ENCODE measurements at places on chromosomes 6 and 20. TPM values are rescaled to one million over a fixed set of nuclear protein-coding genes. Genes with fewer than 3 reads are reported as not detected.

TUBB gene
- total RNA-seq: 426 TPM

SLC4A11 gene
- not detected for total RNA-seq

MAP3K7 gene
- 19.7 TPM for total RNA-seq

GSTA2 gene
- not detected for total RNA-seq

FAM162B gene
- 21.3 TPM for total RNA-seq

DNA sequence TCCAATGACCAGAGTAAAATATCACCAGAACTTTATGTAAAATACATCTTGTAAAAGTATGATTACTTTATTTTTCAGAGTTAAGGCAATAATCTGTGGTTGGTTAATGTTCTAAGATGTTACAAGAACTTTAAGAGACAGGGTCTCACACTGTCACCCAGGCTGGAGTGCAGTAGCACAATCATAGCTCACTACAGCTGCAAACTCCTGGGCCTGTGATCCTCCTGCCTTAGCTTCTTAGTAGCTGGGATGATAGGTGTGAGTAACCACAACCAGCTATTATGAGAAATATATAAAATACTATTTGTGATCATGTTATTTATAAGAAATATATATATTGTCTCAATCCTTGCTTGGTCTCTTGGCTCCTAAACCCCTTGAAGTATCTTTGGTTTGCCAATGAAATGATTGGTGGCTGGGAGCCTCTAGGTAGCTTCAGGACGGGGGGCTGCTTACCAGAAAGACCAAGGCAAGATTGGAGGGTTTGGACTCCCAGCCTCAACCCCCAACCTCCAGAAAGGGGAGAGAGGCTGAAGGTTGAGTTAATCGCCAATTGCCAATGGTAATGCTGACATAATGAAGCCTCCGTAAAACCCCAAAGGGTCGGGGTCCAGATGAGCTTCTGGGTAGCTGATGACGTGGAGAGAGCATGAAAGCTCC lies 15.4 kb downstream of the SOD2 start:
- no peaks in the 10 kb centered on the region for H3K27me3 ChIP-seq
- H3K4me3 ChIP-seq: no peak overlapping the region
- DNase-seq: no peak
- no peak overlapping the region for H3K27ac ChIP-seq
- H3K4me1 ChIP-seq: no peaks in the 10 kb centered on the region

DNA sequence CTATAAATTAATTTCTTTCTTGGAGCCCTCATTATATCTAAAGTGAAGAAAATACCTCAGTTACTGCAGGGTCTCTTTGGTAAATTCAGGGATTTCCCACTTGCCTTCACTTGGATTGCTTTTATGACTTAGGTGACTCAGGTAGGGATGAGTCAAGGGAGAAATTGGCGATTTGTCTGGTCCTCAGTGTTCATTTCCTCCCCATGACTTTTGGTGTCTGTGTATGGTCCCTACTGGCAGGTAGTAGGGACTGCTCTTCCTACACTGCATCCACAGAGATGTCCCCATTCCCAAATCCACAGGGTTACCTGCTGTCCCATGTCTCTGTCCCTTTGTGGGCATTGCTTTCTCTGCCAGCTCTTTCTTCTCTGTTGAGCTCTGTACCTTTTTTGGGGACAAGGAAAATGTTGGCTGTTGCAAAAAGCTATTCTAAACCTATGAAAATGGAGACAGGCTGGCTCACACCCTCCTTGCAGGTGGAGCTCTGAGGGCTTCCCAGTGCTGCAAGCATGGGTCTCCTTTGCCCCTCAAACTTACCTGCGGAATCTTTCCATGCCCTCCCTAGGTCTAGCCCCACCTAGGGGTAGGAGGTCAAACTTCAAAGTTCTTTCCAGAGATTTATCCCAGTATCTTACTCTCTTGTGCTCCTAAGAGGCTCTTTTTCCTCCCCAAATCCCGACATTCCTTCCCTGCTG lies 211.9 kb downstream of the ZNF217 start:
- no peaks in the 10 kb centered on the region for H3K36me3 ChIP-seq
- H3K4me1 ChIP-seq: no peaks in the 10 kb centered on the region
- no peak for DNase-seq
- H3K27ac ChIP-seq: no peak overlapping the region
- H3K27me3 ChIP-seq: no peaks in the 10 kb centered on the region
- H3K4me3 ChIP-seq: no peak overlapping the region

DNA sequence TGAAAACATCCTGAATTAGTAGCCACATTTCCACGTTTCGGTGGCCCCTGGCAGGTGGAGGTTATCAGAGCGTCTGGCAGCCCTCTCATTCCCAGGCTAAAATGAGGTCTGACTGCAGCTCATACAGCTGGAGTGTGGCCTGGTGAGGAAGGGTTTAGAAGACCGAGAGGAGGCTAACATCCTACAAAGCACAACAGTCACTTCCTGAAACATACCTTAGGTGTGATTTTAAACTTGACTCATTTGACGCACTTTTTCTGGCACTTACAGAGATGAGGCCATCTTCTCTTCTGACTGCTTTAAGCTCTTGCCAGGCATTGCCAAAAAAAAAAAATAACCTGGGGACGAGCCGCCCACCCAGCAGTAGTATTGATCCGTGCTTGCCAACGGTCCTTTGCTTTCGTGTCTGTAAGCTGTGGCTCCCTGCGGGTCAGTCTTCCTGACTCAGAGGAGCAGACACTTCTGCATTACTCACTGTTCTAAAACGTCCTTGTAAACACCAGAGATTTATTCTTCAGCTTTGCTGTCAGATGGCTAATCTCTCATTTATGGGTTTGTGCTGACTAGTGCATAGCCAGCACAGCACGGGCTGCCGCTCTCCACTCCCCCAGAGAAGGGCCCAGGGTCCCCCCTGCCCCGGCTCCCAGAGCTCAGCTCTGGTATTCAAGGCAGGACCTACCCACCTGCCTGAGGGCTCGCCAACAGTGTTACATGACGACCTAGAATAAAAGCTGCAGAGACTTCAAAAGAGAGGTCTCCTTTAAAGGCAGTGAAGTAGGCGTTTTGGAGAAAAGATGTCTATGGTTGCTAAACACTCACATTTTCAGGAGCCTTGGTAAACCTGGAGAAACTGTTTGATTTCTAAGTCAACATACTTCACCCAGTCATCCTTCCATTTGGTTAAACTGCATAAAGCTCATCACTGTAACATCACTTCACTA lies 78.5 kb upstream of the FRMD1 start:
- H3K27ac ChIP-seq: peak overlapping the region; percentile 86
- peak; percentile 82 for DNase-seq
- H3K27me3 ChIP-seq: no peaks in the 10 kb centered on the region
- H3K36me3 ChIP-seq: no peaks in the 10 kb centered on the region

DNA sequence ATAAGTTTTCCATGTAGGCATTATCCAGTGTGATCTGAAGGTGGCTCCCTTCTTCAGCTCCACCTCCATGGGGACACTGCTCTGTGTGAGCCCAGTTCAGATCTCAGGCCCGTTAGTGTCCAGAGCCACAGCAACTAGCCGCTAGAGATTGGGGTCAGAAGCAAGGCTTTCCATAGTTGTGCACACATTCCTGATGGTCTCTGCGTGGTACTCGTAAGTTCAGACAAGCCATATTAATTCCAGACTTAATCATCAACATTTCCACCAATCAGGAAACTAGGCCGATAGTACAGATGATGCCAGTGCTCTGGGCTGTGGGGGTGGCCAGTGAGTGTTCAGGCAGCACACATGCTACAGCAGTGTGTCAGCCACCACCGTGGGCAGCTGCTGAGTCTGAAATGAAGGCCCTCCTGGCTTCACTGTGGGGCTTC lies 17.5 kb upstream of the SYNCRIP start:
- H3K27me3 ChIP-seq: no peaks in the 10 kb centered on the region
- H3K36me3 ChIP-seq: no peaks in the 10 kb centered on the region
- no peak overlapping the region for H3K4me3 ChIP-seq
- DNase-seq: no peak
- H3K27ac ChIP-seq: no peak overlapping the region

DNA sequence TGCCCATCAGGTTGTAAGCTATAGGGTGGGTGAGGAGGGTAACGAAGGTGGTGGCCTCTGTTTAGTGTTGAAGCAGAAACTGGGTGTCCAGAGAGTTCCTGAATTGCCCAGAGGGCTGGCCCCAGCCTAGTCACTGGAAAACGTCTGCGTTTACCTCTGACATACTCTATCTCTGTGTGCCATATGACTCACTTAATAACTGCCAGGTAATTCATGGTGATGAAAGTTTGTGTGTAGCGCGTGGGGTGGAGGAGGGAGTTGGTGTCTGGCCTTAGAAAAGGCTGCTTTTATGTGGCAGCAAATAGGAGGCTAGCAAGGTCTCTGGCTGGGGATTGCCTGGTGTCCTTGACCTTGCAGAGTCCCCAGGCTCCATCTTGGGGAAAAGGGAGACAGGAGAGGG lies 47.3 kb downstream of the SLC35D3 start:
- no peaks in the 10 kb centered on the region for H3K4me1 ChIP-seq
- H3K4me3 ChIP-seq: no peak overlapping the region
- DNase-seq: no peak
- H3K36me3 ChIP-seq: no peaks in the 10 kb centered on the region
- H3K27me3 ChIP-seq: no peaks in the 10 kb centered on the region
- H3K27ac ChIP-seq: no peak overlapping the region

- H3K36me3 ChIP-seq: no peaks in the 10 kb centered on the region
- H3K4me1 ChIP-seq: no peaks in the 10 kb centered on the region
- H3K27ac ChIP-seq: no peak overlapping the region
- H3K4me3 ChIP-seq: no peak overlapping the region
Observed at GRCh38 chr20:19913927-19914614, 103.1 kb upstream of the NAA20 start.

DNA sequence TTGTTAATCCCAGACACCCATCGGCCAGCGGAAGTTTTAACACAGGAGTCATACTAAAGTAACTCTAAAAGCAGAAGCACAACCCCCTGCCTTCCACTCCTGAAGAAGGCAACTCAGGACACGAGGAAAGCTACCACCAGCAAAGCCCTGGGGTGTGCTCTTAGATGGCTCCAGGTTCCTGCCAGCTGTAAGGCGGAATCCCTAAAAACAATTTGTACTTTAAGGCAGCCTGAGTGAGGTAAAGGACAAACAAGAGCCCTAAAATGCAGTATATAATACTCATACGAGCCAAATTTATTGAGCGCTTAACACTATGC lies 8.7 kb downstream of the NDRG3 start:
- H3K4me1 ChIP-seq: no peaks in the 10 kb centered on the region
- H3K4me3 ChIP-seq: no peak overlapping the region
- H3K36me3 ChIP-seq: no peaks in the 10 kb centered on the region
- DNase-seq: no peak
- H3K27ac ChIP-seq: no peak overlapping the region

GRCh38 chr6:80181352-80182081 lies 75.0 kb downstream of the BCKDHB start:
- H3K27ac ChIP-seq: no peak overlapping the region
- H3K27me3 ChIP-seq: no peaks in the 10 kb centered on the region
- no peaks in the 10 kb centered on the region for H3K36me3 ChIP-seq
- no peaks in the 10 kb centered on the region for H3K4me1 ChIP-seq
- no peak for DNase-seq

DNA sequence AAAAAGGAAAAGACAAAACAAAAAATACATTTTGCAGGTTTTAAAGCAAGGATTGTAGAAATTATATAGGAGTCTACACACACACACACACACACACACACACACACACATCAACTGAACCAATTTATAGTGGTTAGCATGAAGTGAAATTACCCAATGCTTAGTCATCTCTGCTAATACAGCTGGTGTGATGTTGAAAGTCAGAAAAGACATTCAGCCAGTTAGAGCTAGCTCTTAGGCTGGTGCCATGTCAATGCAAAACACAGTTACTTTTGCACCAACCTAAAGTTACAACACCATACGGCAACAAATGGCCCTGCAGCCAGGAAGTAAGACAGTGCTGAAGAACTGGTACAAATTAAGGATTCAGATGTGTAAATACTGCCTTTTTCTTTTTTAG lies 15.2 kb downstream of the FAM210B start:
- no peak overlapping the region for H3K27ac ChIP-seq
- no peaks in the 10 kb centered on the region for H3K27me3 ChIP-seq
- no peaks in the 10 kb centered on the region for H3K36me3 ChIP-seq
- DNase-seq: no peak

Measured in uterus (tissue), 4 donors.